T-helper 1 cell (primary cell): ENCODE measurements at places on chromosomes 5 and 9.

GRCh38 chr5:132439521-132440089, 51.0 kb downstream of the IRF1 start:
- no peak for DNase-seq

DNA sequence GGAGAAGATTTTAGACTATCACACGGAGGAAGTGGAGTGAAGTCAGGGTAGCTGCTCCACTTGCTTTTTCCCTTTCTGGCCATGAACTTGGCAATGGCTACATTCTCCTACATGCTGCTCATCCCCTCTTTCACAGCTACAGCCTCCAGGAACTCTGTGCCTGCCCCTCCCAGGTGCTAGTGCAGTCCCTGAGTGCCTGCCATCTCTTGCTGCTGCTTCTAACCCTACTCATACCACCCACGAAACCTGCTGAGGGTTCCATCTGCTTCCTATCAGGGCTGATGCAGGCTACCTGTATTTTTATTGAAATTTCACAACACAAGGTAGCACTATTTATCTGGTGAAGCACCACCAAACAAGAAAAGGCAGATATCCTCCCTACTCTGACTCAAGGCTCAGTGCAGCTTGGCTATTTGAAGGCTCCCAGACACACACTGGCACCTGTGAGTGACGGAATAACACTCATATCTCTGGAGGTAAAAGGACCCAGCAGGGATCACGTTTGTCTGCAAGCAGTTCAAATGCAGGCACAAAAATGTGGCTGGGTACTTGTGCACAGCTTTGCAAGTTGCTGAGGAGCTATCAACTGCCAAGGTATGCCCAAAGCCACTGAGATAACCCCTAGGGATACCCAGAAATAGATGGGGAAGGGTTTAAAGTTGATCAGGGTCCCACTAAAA, 51.6 kb downstream of the MARCHF11 start:
- no peak for DNase-seq

DNA sequence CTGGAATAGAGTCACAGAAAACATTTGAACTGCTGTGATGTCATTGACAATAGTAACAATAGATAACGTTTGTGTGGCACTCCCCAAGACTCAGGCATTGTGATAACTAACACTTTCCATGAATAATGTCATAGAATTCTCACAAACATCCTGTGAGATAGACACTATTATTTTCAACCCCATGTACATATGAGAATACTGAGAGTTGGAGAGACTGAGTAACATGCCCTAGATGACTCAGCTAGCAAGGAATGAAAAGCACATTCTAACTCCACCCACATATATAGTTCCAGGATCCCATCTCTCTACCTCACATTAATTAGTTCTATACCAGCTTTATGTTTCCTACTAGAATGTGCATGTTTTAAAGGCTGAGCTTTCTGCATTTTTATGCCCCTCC, 71.4 kb downstream of the ASTN2 start:
- DNase-seq, result no peak

DNA sequence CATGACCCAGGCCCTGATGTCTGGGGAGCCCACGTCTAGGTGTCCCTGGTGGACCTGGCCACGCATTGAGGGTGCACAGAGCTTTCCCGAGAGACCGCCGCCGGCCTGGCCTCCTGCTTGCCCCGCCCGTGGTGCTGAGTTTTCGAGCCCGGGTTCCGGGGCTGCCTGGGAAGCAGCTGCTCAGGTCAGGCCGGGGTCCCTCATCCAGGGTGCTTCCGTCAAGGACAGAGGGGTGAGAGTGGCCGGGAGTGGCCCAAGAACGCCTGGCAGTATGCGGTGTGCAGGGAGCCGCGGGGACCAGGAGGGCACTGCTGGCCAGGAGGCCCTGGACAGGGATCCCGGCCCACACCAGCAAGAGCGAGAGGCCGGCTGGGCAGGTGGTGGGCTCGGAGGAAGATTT, 19.6 kb downstream of the CCDC187 start:
- DNase-seq, result no peak

- no peak for DNase-seq
These were observed 21.2 kb upstream of the CCL28 start for GRCh38 chr5:43433382-43433781.

DNA sequence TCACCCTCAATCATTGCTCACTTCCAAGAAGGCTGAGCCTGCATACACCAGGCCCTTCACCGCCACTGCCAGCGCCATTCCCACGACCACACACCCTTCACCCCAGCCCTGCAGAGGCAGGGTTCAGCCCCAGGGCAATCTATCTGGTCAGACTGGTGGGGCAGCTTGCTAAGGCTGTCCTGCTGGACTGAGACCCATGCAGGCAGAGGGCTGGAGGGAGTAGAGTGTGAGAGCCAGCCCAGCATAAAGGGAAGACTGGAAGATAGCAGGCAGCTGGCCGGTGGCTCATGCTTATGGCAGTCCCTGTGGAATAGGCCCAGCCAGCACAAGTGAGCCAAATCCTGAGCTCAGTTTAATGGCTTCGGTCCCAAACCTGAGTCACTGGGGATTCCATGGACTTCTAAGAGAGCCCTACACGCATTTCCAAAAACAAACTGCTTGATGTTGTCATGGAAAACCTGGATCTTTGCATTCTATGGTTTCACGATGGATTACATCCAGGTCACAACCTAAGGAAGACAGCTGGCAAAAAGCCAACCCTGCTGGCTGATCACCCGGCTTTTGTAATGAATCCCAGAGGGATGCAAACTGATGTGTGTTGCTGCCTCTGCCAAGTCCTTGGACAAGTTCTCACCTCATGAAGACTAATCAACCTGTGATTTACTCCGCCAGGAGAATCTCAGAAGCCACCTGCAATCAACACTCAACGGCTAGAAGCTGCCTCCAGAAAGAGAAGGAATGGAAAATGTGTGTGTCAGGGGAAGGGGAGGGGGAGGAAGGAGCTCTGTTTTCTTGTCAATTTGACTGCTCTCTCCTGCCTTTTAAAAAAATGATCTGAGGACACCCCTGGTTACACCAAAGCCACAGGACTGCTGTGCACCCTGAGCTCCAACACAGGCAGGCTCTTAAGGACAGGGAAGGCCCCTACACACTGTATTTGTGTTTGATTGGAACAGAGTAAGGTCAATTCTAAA, 143.6 kb downstream of the LHFPL2 start:
- no peak for DNase-seq

DNA sequence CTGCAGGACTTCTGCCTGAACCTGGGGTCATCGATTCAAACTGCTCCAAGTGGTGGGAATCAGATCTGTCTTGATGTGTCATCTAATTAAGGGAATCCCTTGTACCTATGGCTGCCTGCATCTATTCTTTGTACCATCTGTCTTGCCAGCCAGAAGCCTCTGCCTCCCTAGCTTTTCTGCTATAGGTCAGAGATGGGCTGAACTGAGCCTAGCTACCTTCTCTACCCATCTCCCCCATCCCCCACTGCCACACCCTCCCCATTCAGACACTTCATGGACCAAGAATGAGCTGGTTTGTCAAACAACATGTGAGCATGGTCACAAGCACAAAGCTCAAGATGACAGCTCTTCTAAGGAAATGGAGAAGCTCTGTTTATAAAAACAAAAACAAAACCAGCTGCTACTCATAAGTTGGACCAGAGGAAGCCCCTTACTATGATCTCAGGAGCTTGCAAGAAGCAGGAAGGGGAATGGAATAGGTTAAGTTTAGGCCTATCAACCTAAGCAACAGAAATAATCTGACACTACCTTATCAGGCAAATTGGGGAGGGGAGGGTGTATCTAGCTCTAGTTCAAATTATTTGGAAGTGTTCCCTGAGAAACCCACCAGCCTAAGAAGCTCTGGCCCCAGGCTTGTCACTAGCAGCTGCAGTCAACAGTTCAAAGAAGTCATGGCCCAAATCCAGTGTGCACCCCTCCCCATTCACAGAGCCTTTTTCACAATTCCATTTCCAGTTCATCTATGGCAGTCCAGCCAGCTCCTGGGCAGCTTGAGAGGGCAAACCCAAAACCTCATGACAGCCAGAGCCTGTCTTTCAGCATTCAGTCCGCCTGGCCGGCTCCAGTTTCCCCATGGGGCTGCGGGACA, 29.9 kb downstream of the SKP1 start:
- DNase-seq, result no peak

- no peak for DNase-seq
These were observed 588.8 kb downstream of the BNC2 start for GRCh38 chr9:16281707-16282106.

GRCh38 chr5:73692166-73692640, 66.2 kb downstream of the ARHGEF28 start:
- no peak for DNase-seq

- no peak for DNase-seq
These were observed 64.9 kb downstream of the SERINC5 start for GRCh38 chr5:80190960-80191359.

DNA sequence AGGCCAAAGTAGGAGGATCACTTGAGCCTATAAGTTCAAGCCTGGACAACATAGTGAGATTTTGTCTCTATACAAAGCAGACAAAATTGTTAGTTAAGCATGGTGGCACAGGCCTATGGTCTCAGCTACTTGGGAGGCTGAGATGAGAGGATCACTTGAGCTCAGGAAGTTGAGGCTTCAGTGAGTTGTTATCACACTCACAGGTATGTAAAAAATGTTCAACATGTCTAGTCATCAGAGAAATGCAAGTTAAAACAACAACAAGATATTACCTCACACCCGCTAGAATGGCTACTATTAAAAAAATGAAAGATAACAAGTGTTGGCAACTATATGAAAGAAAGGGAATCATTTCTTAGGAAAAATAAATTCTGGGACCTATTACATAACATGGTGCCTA, 341.5 kb upstream of the ST8SIA4 start:
- DNase-seq, result no peak

DNA sequence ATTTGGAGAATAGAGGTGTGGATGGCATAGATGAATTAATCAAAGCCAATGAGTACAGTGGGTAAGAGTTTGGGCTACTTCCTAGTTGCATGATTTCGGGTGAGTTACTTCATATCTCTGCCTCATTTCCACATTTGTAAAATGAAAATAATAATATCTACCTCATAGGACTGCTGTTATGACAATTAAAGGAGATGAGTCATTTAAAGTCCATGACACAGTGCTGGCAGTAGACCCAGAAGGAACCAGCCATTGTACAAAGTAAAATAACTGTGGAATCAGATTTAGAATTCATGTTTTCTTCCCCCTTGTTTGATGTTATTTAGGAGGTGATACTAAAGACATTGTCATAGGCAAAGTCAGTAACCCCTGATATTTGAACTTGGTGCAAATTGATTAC, 139.5 kb upstream of the SLC27A6 start:
- no peak for DNase-seq

GRCh38 chr5:118007262-118007661, 981.1 kb downstream of the DTWD2 start:
- no peak for DNase-seq

- no peak for DNase-seq
These were observed 17.2 kb downstream of the S100Z start for GRCh38 chr5:76867038-76867437.

GRCh38 chr5:64612344-64612961, 77.8 kb upstream of the SHISAL2B start:
- DNase-seq, result no peak

DNA sequence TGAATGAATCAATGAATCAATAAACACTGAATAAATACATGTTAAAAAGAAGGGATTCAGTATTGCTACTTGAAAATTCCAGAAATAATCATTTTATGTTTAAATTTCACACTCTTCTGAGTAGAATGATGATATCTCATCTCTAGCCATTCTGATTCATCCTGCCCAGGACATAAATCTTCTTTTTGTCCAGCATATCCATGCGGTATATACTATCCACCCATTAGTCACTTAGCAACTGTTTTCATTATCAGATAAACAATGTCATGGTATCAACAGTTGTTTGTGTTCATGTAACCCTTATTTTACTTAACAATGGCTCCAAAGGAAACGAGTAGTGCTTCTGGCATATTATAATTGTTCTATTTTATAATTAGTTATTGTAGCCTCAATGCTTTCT, 432.4 kb upstream of the SMC2 start:
- DNase-seq, result no peak

- no peak for DNase-seq
These were observed 75.2 kb downstream of the ZNF608 start for GRCh38 chr5:124671193-124671592.

GRCh38 chr5:126619781-126620180, 19.0 kb downstream of the PHAX start:
- DNase-seq, result no peak

DNA sequence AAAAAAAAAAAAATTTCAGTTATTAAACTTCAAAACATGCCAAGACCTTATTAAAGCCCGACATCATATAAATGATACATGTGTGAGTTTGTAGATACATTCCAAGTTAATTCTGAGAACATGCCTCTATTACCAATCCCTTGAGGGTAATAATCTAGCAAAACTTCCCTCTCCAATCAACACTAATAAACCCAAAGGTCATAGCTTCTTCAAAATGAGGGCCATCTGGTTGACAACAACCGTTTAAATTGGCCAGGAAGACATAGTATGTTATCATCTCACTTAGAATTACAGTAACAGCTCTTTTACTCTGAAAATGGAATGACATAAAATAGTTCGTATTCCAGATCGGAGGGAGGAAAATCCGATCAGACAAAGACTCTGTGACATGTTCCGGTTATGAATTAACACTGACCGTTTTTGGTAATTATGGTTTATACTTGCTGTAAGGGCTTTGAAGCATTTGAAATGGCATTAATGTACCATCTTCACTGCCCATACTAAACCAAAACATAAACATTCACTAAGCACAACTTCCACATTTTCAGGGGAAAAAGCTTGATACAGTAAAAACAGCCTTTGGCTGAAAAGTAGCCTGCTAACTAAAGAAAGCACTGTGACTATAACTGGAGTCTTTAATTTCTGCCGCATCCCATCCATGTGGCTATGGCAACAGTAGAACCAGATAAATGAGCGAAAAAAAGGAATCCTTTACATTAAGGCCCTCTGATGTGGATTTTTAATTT, 50.3 kb downstream of the ANKH start:
- DNase-seq, result no peak

DNA sequence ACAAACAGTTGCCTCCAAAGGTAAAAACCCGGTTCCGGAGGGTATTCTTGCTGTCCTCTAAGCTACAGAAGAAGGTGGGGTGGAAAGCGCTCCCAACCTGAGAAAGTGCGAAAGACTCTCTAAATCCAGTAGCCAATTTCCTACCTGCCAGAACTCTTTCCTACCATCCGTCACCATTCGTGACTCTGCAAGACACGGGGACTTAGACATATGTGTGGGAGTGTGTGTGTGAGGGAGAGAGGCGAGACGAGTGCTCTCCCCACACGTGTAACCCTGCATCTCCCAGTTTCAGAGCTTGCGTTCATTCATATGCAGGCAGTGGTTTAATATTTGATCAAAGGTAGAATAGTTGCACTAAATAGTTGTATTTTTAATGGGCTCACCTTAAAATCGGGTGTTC, 473 bp upstream of the GABRA1 start:
- DNase-seq, result no peak
